CD4-positive, alpha-beta T cell treated with Interferon alpha-2 for 1 hour (primary cell): ENCODE measurements at places on chromosomes 16 and 17.
A peak's percentile ranks its signal among the peaks of the same experiment; 100 is the strongest.

- no peak for DNase-seq
Measured at GRCh38 chr16:77500286-77500598, 65.4 kb upstream of the ADAMTS18 start.

- DNase-seq: no peak
Measured at GRCh38 chr16:58085584-58086251, 43.5 kb downstream of the CFAP20 start.

DNA sequence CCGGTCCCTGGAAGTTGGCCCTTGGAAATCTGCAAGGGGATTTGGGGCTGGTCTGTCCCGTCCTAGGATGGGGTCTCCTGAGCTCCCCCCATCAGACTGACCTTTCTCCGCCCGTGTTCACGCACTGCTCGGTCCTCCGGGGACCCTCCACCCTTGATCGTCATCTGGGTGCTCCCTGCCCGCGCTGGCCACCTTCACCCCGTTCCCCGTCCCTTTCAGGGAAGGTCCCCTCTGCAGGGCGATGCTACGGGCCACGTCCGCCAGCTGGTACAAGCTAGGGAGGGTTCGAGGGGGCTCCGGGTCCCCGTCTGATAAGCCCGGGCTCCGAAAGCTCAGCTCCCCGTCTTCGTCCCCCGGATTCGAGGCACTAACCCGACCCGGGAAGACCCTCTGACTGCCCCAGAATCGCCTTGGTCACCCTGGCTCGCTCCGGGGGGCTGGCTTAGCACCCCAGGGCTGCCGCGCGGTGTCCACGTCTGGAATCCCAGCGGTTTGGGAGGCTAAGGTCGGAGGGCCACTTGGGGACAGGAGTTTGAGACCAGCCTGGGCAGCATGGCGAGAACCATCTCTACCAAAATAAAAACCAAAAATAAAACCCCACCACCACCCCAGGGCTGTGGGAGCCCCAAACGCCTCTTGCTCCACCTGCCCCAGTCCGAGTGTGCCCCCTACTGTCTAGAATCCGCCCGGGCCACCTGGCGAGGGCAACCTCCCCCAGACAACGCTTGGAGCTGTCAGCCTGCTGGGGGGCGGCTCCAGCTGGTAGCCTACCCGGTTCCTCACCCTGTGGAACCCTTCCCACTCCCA, 1.1 kb upstream of the SLC43A2 start:
- peak; percentile 78 for DNase-seq

GRCh38 chr16:89052890-89053724, 40.5 kb upstream of the ACSF3 start:
- peak; percentile 23 for DNase-seq

DNA sequence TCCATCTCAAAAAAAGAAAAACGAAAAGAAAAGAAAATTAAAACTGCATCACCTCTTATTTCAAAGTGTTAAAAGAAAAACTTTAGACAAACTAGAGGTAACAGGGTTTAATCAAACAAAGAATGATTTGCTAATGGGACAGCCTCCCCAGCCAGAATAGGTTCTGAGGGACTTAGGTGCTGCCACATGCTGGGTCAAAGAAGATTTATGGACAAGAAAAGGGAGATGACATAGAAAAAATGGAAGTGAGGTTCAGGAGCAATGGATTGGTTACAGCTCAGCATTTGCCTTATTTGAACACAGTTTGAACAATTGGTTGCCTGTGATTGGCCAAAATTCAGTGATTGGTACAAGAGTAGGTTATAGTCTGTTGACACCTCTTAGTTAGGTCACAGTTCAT, 21.1 kb downstream of the TMC5 start:
- no peak for DNase-seq

DNA sequence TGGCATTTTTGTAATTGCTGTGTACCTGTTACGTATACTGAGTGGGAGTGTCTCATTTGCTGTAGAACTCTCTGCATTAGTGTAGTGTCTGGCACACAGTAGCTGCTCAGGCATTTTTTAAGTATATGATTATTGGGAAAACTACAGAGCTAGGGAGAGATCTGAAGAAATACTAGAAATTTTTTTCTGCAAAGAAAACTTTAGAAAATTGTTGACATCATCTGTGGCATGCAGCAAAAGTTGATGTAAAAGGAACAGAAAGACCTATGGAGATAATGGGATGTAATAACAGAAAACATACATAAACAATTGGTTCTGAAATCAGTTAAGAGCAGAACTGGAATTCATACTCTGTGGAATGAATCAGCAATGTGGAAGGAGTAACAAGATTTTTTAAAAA, 11.6 kb downstream of the CLTC start:
- DNase-seq: no peak

DNA sequence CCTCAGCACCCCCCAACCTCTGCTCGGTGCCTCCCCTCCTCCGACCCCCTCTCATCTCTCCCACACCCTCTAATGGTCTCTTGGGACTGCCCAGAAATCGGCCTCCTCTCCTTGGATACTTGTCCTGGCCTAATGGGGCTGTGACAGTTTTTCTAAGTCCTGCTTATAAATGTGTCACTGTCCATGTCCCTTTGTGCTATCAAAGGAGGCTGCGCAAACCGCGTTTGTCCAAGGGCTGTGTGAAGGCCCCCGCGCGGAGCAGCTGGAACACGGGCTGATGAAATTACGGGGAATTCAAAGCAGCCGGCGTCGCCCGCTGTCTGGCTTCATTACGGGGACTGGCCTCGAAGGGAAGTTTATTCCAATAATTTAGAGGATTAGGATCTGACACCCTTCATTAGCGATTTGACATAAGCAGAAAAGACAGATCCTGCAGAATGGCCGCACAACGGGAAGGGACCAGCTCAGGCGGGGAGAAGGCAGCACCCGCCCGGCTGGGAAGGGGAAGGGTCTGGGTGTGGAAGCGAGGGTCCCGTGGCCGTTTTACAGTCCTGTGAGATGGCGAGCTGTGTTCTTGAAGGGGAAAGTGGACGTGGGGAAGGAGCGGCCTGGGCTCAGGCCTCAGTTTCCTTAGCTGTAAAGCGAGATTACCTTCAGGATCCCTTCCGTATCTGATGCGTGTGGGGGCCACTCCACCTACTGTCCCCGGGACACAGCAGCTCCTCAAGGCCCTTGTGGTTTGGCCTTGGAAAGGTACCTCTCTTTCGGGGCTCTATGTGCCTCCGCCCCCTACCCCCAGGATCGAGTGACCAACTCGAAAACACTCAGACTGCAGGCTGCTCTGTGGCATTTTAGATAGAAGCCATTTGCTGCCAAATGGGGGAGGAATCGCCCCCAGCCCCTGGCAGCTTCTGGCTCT, 1.6 kb upstream of the WFIKKN2 start:
- DNase-seq: no peak

GRCh38 chr17:19357351-19357750, 5.2 kb downstream of the B9D1 start:
- no peak for DNase-seq

GRCh38 chr16:50736448-50736847, 5.4 kb upstream of the CYLD start:
- DNase-seq: no peak

DNA sequence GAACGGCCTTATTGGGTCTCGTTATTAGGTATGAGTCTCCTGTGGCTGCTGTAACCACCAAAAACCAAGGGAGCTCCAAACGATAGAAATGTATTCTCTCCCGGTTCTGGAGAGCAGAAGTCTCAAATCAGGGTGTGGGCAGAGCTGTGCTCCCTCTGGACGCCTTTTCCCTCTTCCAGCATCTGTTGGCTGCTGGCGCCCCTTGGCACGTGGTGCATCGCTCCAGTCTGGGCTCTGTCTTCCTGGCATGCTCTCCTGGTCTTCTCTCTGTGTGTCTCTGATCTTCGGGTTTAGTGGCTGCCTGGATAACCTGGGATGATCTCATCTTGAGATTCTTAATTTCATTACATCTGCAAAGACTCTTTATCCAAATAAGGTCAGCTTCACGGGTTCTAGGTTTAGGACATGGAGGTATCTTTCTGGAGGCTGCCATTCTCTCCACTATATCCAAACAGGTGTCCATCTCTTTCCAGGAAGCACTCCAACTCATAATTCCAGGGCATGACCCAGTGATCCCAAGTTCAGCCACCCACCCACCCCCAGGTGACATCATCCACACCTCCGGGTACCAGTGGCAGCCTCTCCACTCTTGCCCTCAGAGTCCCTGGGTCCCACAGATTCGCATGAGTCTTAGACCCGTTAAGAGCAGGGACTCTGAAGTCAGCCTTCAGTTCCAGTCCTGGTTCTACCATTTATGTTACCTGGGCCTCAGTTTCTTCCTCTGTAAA, 145.5 kb upstream of the FOXF1 start:
- no peak for DNase-seq

- DNase-seq: peak; percentile 93
Measured at GRCh38 chr17:8125154-8125946, 1.4 kb upstream of the HES7 start.

- DNase-seq: no peak
Measured at GRCh38 chr16:75326333-75326732, 74.9 kb upstream of the BCAR1 start.

- no peak for DNase-seq
Measured at GRCh38 chr16:11025120-11025531, 80.8 kb downstream of the CLEC16A start.

DNA sequence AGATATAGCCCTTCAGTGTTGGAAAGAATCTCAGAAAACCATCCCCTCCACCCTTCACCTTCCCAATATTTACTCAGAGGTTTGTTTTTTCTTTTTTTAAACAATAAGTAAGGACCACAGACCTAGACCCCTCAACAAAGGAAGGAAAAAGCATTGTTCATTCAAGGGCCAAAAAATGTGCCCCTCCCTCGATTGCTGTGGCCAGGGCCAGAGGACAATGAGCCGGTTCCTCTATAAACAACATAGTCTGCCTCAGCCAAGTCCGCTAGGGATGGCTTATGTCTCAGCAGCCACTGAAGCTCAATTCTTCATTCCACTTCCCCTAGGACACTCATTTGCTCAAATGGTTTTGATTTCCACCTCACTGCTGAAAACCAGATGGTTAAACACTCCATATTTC, 24.0 kb downstream of the TRIM16 start:
- no peak for DNase-seq

GRCh38 chr16:69017036-69017783, 88.2 kb upstream of the HAS3 start:
- DNase-seq: no peak

DNA sequence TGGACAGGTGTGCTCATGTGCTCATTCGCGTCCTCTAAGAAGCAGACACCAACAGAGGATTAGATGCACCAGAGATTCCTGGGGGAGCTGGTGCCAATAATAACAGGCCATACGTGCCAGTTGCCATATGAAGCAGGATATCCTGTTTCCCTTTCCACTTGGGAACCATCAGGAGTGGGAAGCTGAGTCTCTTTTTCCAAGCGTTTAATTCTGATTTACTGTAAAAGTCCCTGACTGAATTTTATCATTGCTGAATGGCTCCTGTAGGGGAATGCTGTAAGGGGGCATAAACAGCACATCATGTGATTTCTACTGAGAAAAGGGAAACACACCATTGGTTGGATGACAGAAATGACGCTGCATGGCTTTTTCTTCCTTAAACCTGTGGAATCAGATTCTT, 113.3 kb downstream of the IRF8 start:
- no peak for DNase-seq

GRCh38 chr16:58280846-58281301, 14.0 kb downstream of the PRSS54 start:
- DNase-seq: no peak

DNA sequence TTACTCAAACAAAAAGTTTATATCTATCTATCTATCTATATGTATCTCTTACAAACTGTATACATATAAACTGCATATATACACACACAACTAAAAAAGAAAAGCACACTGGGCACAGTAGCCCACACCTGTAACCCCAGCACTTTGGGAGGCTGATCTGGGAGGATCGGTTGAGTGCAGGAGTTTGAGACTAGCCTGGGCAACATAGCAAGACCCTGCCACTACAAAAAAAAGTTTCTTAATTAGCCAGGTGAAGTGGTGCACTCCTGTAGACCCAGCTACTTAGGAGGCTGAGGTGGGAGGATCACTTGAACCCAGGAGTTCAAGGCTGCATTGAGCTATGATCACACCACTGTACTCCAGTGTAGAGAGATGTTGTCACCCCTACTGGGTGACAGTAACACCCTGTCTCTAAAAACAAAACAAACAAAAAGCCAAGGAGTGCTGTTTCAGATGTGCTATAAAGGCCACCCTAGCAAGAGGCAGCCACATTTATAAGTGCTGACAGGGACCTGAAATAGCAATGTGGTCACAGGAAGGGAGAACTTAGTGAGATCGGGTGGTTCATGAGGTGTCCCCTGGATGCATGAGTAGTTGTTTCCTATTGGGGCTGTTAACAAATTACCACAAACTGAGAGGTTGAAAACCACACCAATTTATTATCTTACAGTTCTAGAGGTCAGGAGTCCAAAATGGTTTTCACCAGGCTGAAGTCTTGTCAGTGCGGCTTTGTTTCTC, 4.8 kb downstream of the CD2BP2 start:
- DNase-seq: no peak
